ENCODE measurements at places on chromosomes 7 and 10. TPM values are rescaled to one million over a fixed set of nuclear protein-coding genes. Genes with fewer than 3 reads are reported as not detected.

The RAMP3 gene
- 41.1 TPM for polyA plus RNA-seq

The PCDH15 gene
- 0.31 TPM for polyA plus RNA-seq

The SMO gene
- 4.0 TPM for polyA plus RNA-seq

The GPR15LG gene
- 0.23 TPM for polyA plus RNA-seq

The PDE1C gene
- 1.5 TPM for polyA plus RNA-seq

The ZNF775 gene
- 3.2 TPM for polyA plus RNA-seq

The PTN gene
- polyA plus RNA-seq = 1.8 TPM

The NME8 gene
- polyA plus RNA-seq = not detected

The OTUD1 gene
- polyA plus RNA-seq = 2.6 TPM

The COL17A1 gene
- 0.99 TPM for polyA plus RNA-seq

The ZMIZ1 gene
- polyA plus RNA-seq = 14.5 TPM

The HOXA6 gene
- polyA plus RNA-seq = 0.12 TPM

The NYAP1 gene
- 3.7 TPM for polyA plus RNA-seq
